ENCODE measurements at places on chromosomes 2 and 18.

- DNase-seq = no peak
Observed at GRCh38 chr18:72502671-72503431, 41.3 kb downstream of the CBLN2 start.

DNA sequence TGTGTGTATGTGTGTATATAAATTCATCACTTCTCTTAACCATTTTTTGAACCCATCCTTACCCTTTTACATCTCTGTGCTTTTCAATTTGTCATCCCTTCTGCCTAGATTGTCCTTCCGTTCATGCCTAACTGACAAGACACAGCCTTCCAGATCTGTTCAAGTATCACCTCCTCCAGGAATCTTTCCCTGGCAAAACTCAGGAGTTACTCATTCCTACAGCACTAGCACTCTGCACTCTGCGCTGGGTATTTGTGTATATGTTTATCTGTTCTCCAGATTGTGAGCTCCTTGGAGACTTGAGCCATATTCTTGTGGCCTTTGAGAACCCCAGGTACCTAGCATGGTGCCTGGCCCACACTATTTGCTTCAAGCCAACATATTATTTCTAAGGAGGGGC lies 26.8 kb upstream of the ASXL2 start:
- no peak for DNase-seq

DNA sequence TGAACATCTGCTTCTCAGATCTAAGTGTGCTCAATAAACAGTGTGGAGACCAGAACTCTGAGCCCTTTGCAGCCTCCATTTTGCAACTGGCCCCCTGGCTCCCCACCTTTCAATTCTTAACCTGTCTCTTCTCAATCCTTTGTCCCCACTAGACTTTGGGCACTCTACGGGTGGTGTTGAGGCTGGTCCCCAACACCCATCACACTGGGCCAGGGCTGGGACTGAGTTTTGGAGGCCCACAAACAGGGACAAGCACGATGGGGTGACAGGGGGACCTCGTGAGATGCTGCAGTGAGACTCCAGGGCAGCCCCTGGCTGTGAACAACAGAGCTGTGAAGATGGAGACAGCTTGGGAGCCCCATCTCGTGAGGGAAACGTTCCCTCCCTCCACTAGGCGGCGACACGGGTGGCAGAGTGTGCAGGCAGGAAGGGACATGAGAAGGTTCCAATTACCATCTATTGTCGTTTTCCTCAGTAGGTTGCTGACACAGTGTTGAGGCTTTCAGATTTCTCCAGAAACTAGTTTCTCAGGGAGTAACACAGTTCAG lies 1.2 kb downstream of the ANKMY1 start:
- no peak for DNase-seq

GRCh38 chr18:38709122-38709521 lies 1143.5 kb upstream of the CELF4 start:
- DNase-seq = no peak

DNA sequence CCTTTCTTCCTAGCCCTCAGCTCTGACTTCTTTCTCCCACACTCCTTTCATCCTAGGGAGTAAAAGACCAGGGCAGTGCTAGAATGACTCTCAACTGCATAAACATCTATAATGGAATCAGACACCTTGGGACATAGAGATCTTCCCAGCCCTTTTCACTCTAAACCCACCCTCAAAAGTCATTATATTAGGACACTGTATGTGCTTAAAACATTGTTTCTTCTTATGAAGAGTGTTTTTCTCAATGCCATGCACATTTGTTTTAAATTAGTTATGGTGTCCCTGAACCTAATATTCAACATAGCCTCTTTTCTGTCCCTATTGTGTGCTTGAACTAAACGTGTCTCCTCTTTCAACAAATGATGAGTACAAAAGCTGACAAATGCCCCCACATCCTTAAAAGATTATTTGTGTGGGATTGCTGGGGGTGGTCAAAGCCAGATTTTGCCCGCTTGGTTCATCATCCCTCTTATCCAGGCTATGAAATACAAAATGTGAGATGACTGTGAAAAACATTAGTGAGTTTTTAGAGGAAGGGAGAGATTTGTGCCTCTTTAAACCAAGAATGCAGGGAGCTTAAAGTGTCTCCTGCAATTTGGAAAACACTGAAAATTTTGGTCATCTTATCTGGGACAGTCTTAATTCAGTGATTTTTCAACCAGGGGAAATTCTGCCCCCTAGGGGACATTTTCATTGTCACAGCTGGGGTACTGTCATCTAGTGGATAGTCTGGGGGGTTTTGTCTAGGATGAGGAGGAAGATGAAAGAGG lies 29.0 kb downstream of the SERPINB5 start:
- DNase-seq = no peak

GRCh38 chr2:223894009-223894408 lies 51.1 kb downstream of the WDFY1 start:
- no peak for DNase-seq

GRCh38 chr2:120239488-120240287 lies 13.0 kb upstream of the RALB start:
- no peak for DNase-seq

- no peak for DNase-seq
Observed at GRCh38 chr2:95270541-95271081, 3.6 kb upstream of the PROM2 start.

DNA sequence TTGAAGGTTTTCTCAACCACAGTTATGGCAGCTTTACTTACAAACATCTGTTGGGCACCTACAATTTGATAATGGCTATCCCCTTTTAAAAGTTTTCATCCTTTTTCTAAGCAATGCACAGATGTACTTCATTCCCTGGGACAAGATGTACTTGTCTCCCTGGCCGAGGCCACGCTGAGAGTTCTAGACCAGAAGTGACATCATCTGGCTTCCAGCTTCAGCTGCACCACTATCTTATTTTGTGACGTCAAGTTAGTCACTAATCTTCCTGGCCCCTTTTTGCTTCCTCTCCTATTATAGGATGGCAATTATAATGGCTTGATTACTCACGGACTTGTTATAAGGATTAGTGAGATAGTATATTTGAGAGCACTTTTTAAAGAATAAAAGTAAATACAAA lies 386.4 kb downstream of the BCL11A start:
- no peak for DNase-seq

- DNase-seq = no peak
Observed at GRCh38 chr2:69169655-69170389, 156.8 kb downstream of the ANTXR1 start.

DNA sequence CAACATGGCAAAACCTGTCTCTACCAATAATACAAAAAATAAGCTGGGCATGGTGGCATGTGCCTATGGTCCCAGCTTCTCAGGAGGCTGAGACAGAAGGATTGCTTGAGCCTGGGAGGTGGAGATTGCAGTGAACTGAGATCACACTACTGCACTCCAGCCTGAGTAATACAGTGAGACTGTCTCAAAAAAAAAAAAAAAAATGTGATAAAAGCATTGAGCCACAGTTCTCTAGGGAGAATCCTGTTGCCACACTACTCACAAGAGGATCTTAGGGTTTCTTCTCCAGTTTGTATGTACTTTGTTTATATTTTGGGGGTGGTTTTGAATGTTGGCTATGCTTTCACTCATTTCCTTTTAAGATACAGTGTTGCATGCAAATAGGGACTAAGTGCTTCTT lies 62.0 kb downstream of the TMEM185B start:
- DNase-seq = no peak

- peak; percentile 20 for DNase-seq
Observed at GRCh38 chr2:180124273-180125139, 117.4 kb upstream of the CWC22 start.

GRCh38 chr2:112880696-112881095 lies 30.3 kb upstream of the IL37 start:
- no peak for DNase-seq

- no peak for DNase-seq
Observed at GRCh38 chr2:240512666-240513535, 44.9 kb downstream of the ANKMY1 start.

DNA sequence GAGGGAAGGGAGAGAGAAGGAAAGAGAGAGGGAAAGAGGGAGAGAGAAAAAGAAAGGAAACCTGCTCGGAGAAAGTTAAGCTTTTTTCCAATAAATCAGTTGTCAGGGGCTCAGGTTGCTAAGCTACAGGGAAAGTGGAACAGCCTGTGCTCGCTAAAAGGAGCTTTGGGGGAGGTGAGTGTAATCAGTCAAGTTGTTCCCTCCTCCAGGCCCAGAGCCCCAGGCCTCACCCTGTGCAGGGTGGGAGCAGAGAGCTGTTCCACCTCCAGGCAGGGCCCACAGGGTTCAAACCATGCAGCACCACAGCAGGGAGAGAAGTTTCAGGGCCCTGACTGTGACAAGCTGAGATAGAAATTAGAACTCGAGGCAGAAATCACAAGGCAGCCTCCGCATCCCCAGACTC lies 56.4 kb upstream of the PPP1CB start:
- no peak for DNase-seq

GRCh38 chr2:59584958-59585357 lies 968.5 kb downstream of the BCL11A start:
- DNase-seq = no peak

DNA sequence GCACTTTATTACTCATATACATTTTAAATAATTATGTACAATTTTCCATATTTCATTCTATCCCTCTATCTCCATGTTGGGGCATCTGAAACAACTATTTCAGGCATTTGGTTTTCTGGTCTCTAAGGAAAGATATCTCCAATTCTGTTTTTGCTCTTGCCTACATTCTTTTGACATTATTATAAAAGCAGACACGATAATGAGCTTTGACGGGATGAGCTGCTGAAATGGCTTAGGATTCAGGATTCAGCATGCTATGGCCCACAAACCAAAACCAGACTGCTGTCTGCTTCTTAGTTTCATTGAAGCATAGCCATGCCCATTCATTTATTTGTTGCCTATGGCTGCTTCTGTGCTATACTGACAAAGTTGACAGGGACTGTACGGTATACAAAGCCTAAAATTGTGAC lies 42.7 kb upstream of the GLS start:
- no peak for DNase-seq

DNA sequence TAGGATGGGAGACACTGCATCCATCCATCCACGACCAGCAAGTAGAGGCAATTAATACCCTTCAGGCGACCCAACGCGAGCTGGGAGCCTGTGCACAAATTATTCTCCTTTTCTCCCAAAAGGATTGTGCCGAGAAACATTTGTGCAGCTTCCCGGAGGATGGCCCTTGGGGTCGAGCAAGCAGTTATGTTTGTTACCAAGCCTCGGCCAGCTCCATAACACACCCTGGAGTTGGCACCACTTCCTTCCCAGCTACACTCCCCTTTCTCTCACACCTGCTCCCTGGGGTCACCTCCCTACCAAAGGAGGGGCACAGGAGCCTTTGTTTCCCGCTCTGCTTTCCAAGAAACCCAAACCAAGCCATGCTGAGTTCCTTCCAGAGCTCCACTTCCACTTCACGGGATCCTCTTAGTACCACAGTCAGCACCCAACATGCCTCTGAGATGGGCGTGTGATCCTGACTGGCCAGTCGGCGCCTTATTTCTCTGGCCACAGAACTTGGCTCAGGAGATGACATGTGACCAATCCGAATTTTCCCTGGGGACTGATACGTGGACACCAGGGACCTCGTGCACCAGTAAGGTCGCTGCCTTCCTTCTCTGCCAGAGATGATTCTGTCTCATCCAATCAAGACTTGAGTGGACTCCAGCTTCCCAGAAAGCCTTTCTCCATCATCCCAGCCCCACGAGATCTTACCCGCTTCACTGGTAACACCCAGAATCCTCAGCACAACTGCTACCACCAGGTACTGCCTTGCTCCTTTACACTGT lies 28.5 kb downstream of the GPR55 start:
- no peak for DNase-seq

DNA sequence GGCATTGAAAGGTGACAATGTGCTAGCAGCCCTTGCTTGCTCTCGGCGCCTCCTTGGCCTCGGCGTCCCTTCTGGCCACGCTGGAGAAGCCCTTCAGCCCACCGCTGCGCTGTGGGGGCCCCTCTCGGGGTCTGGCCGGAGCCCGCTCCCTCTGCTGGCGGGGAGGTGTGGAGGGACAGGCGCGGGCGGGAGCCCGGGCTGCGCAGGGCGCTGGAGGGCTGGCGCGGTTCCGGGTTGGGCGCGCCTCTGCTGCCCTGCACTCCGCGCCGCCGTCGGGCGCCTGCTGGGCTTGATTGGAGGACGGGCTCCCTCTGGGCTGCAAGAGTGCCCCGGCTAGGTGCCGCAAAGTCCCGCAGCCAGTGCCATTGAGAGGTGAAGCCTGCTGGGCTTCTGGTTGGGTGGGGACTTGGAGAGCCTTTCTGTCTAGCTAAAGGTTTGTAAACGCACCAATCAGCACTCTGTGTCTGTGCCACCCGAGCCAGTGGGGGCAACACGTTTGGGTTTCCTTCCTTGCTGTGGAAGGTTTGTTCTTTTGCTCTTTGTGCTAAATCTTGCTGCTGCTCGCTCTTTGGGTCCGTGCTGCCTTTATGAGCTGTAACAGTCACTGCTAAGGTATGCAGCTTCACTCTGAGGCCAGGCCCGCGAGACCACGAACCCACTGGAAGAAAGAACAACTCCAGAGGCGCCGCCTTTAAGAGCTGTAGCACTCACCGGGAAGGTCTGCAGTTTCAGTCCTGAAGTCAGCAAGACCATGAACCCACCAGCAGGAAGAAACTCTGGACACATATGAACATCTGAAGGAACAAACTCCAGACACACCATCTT lies 14.8 kb upstream of the IMP4 start:
- DNase-seq = no peak

DNA sequence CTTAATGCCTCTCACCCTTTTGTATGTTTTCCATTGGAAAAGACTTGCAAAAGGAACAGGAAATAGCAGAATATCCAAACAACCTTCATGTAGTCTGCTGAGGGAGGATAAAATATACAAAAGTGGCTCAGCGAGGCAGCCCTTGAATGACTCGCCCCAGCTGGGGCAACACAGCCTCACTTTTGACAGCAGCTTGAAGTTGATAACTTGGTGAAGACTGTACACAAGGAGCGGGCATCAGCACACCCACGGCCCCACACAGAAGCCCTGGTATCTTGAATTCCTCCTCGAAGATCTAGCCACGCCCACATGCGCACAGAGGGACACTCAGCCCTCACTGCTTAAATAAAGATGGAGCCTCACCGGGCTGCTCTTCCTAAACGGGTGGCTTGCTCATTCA lies 161.0 kb downstream of the IRS1 start:
- no peak for DNase-seq

- DNase-seq = no peak
Observed at GRCh38 chr2:47631306-47631705, 151.6 kb upstream of the MSH6 start.

DNA sequence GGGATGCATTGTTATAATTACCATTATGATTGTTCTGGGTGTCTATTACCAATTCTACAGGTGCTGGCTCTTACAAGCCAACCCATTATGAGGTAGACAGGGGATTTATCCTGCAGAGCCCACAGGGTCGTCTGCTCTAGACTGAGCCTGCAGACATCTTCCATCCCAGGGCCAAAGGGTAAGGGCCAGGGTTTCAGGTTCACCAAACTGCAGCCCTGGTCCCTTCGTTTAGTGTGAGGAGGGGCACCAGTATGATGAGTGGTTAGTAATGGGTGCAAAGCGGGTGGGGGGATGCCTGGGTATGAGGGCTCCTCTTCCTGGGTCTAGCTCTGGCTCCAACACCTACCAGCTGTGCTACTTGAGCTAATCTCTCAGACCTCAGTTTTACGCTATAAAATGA lies 1.2 kb upstream of the ARID5A start:
- DNase-seq = no peak

GRCh38 chr2:226963528-226963927 lies 127.7 kb downstream of the RHBDD1 start:
- DNase-seq = no peak

GRCh38 chr18:45413180-45413836 lies 202.0 kb upstream of the SLC14A2 start:
- DNase-seq = no peak

GRCh38 chr2:69493268-69493667 lies 56.0 kb upstream of the NFU1 start:
- DNase-seq = no peak
